ENCODE measurements at places on chromosomes 7 and 10.

DNA sequence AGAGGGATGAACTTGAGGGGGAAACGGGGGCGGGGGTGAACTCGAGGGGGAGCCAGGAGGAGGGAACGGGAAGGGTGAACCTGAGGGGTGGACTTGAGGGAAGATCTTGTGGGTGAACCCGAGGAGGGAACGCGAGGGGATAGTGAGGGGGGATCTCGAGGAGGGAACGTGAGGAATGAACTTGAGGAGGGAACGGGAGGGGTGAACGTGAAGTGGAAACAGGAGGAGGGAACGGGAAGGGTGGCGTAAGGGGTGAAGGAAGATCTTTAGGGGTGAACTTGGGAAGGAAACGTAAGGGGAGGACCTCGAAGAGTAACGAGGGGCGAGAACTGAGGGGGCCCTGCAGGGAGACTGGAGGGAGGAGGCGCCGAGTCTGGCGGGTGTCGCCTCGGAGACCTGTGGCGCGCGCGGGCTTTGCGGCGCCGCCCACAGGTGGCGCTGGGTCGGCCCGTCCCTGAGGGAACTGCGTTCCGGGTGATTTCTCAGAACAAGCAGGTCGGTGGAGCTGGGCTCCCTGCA is 651 bp downstream of the MYO3A start:
- peak; percentile 51 for DNase-seq

DNA sequence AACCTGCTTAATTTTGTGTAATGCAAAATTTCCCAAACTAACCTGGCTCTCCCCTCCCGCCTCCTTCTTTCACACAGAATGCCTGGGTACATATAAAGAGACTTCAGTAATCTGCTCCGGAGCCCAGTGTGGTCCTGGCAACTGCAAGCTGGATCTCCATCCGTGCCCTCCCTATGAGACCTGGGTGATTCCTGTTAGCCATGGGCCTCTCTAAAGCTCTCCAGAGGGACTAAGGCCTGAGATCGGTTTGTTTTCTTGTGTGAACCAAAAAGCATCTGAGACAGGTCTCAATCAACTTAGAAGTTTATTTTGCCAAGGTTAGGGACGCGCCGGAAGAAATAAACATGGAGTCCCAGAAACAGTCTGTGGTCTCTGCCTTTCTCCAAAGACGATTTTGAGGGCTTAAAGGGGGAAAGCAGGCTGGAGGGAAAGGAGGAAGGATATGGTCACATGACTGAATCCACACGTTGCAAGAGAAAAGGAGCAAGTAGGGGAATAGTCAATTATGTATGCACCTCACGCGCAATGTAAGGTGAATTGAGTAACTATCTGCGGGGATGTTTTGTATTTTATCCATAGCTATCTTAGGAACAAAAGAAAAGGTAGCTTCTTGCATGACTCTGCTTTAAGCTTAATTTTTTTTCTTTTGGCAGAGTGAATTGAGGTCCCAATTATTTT is 46.2 kb upstream of the CCDC3 start:
- DNase-seq = no peak

DNA sequence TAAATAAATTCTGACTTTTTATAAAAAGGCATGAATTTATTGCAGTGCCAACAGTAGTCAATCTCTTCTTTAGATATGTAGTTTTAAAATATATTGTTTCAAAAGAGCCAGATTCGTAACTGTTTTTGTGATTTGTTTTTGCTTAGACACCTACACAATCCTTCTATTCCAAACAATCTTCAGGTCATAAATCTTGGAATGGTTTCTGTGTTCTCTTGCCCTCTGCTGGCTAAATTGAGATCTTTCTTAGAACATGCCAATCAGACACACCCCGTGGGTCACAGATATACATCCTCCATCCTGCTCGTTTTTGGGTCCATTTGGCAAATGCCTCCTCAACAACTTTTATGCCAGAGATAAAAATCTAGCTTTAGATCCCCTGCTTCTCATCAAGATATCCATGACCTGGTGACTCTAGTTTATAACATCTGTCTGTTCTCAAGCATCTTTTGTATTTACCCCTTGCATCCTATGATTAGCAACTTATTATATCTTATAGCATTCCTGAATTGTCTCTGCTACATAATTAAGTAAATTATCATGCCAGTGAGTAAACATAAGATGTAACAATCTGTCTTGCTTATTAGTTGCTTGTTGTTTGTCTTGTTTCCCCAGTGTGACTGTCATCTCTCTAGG is 35.3 kb upstream of the IFRD1 start:
- peak; percentile 15 for DNase-seq

DNA sequence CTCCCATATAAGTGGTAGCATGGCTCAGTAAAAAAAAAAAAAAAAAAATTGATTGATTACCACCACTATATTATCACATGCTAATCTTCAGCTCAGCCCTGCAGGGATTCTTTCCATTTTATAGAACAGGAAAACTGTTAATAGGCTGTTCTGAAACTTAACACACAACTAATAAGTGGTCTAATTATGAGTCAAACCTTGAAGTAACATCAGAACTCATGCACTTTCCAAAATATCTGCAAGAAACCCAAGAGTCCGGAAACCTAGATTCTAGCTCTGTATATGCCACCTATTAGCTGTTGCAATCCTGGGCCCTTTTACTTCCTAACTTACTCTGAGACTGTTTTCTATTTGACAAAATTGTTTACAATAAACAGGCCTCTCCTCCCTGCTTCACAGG is 23.9 kb downstream of the SEM1 start:
- no peak for DNase-seq

- DNase-seq = no peak
These were observed 15.3 kb upstream of the PRKAR2B start for GRCh38 chr7:107029061-107029763.

DNA sequence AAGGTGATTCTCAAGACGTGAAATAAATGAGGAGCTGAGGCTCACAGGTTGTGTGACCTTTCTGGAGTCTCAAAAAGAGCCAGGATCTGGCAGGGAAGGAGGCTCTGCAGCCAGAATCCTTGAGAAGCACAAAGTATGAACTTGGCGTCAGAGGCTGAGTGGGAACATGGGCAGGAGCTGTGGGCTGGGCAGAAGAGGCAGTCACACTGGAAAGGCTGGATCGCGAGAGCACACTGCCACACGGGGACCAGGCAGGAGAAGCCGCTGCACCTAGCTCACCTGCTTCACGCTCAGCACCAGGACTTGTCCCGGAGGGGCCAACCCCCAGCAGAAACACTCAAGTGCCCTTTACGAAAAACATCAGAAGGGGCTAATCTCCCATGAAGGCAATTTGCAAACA is 535.0 kb downstream of the TNS3 start:
- DNase-seq = no peak

DNA sequence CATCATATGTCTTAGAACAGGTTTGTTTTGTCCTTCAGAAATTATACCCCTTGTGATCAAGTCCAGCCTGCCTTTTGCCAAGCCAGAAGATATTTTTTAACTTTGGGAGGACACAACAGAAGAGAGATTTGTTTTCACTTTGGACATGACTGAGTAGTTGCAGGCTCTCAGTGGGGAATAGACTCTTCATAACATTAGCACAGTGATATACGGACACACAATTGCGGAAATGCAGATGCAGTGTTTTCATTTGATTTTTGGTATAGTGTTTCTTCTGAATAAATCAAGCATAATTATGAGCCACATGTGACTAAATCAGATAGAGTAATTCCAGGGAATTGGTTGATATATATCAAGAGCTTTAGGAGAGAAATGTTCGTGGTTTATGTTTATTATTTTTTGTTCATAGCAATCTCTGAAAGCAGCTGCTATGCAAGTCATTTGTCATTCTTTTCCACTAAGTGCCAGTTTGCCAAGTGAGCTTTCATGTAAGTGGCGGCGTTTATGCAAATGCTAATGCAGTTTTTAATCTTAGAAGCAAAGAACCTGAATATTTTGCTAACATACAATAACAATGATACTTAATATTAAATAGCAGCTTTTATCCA is 69.6 kb upstream of the HDAC9 start:
- DNase-seq = no peak
